Fibroblast of the aortic adventitia (primary cell): ENCODE measurements at places on chromosomes 4 and X.

DNA sequence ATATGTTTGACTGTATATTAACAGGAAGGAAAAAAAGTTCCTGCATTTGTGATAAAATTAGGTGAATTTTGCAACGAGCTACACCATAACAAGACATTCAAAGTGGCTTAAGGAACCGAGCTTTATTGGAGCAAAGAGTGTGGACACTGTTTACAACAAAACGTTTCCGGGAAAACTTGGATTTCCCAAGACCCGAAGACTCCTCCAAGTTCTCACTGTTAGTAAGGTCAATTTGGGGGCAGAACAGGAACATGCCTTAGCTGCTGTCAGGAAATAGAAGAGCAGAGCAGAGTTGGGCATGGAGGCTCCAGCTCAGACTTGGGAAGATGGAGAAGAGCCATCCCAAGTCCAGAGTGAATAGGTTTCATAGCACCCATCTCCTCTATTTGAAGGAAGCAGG is 16.5 kb downstream of the ADH6 start:
- DNase-seq = peak; percentile 97

GRCh38 chr4:141896687-141897086 is 260.3 kb downstream of the IL15 start:
- DNase-seq = no peak

DNA sequence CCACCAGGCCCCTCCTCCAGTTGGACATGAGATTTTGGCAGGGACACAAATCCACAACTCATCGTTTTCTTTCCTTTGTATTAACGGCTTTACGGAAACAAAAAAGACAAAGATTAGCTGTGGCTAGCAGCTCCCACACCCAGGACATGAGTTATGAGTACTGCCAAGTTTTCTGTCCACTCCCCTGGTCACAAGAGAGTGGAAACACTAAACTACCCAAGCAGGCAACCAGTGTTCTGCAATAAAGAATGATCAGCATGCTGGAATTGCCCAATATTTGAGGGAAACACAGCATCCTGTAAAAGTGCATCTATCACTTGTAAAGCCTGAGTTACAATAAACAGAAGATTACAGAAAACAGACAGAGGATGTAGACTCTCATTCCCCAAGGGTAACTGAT is 358.4 kb downstream of the NLGN4X start:
- no peak for DNase-seq

DNA sequence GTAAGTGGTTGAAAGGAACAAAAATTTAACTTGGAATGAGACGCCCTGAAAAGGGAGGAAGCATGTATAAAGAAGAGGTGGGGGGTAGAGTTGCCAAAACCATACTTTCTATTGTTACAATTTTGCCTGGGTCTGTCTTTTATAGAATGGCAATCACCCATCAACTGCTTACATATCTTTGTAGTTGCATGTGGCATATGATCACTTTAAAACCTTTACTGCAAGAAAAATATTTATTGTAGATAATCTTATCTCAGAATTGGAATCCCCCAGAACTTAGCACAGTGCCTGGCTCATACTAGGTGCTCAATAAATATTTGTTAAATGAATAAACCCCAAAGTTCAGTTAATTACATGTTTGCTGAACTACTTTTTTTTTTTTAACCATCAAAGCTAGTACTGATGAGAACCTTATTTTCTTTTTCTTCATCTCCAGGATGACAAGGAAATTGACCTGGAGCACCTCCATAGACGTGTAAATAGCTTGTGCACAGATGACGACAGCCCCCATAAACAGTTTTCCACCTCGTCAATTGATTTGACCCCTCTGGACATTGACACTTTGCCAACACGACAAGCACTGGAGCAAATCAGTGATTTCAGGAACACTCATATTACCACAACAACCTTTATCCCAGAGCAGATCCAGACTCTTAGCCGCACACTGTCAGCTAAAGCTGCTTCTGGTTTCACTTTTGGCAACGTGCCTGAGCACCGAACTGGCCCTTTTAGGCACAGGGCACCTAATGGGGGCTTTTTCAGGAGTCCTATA is 56.7 kb upstream of the ATOH1 start:
- DNase-seq = no peak

GRCh38 chr4:148192526-148192925 is 249.7 kb downstream of the NR3C2 start:
- no peak for DNase-seq

DNA sequence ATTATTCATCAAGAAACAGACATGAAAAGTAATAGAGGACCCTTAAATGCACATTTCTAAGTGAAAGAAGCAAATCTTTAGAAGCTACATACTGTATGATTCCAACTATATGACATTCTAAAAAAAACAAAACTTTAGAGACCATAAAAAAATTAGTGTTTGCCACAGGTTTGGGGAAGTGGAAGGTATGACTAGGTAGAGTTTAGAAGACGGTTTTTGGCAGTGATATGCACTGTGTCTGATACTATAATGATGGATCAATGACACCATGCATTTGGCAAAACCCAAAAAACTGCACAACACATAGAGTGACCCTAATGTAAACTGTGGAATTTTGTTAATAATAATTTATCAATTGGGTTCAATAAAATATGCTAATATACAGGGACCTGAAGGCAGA is 54.5 kb downstream of the LCORL start:
- no peak for DNase-seq

DNA sequence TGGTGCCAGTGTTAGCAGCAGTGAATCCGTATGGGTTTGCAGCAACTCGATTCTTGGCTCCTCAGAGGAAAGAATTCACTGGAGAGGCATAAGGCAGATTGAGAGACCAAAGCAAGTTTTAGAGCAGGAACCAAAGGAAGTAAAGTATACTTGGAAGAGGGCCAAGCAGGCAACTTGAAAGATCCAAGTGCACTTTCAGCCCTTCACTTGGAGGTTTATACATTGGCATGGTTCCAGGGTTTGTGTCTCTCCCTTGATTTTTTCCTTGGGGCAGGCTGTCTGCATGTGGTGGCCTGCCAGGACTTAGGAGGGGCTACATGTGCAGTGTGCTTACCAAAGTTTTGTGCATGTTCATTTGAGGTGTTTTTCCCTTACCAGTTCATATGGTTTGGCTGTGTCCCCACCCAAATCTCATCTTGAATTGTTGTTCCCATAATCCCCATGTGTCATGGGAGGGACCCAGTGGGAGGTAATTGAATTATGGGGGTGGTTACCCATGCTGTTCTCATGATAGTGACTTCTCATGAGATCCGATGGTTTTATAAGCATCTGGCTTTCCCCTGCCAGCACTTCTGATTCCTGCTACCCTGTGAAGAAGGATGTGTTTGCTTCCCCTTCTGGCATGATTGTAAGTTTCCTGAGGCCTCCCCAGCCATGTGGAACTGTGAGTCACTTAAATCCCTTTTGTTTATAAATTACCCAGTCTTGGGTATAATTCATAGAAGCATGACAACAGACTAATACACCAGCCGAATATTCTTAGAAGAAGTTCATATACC is 86.2 kb upstream of the TSPAN5 start:
- DNase-seq = no peak

DNA sequence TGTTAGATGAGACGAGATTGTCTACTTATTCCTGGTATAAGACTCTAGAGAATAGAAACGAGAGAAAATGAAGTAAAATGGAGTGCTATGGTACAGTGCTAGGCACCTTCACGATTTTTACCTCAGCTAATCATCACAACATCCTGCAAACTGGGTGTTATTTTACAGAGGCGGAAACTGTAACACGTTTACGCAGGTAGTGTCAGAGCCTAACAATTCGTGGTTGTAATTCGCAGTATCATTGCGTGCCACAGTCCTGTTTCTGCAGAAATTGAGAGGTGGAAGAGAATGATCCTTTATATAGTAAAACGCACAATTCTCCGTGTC is 383 bp upstream of the TBC1D19 start:
- DNase-seq = no peak

DNA sequence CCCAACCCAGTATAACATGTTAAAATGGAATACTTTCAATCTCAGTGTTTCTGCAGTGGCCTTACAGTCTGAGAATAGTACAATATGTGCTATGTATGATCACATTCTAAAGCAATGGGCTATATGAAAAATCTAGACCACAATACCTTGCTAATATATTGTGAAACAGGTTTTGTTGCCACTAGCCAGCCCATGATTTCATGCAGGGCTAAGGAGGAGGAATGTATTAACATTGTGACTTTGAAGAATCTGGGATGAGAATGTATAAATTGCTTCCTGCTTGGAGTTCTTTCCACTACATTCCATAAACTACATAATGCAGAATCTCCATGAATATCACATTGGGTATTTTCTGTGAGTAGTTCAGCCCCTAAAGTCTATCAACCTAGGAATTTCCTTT is 935.4 kb upstream of the GRIA3 start:
- DNase-seq = no peak

- DNase-seq = peak; percentile 15
Observed at GRCh38 chr4:175435381-175435783, 376.7 kb downstream of the GPM6A start.

DNA sequence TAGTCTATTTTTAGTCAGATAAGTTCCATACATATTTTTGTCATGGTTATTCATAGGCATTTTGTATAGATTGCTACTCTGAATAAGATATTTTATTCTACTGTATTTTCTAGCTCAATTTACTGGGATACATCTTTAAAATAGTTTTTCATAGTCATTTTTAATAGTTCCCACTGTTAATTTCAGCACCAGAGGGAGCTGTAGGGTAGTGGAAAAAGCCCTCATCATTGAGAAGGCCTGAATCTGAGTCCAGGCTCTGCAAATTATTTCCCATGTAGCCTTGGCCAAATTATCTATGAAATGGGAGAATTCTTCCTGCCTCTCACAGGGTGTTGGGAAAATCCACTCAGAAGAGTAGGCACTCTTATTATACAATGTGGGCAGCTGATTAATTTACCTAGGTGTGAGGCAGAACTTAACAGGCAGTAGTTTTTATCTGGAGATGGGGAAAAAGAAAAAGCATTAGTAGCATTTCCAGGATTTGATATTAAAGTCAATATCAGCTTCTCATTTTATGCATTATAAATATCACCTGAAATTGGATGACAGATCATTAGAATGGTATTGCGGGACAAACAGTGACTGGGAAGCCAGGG is 102.9 kb upstream of the PAQR3 start:
- peak; percentile 39 for DNase-seq

- peak; percentile 49 for DNase-seq
Observed at GRCh38 chrX:25873196-25873595, 264.9 kb upstream of the MAGEB18 start.

GRCh38 chr4:128540122-128540521 is 252.5 kb upstream of the PGRMC2 start:
- no peak for DNase-seq

GRCh38 chr4:24978291-24979075 is 52.3 kb downstream of the LGI2 start:
- no peak for DNase-seq

DNA sequence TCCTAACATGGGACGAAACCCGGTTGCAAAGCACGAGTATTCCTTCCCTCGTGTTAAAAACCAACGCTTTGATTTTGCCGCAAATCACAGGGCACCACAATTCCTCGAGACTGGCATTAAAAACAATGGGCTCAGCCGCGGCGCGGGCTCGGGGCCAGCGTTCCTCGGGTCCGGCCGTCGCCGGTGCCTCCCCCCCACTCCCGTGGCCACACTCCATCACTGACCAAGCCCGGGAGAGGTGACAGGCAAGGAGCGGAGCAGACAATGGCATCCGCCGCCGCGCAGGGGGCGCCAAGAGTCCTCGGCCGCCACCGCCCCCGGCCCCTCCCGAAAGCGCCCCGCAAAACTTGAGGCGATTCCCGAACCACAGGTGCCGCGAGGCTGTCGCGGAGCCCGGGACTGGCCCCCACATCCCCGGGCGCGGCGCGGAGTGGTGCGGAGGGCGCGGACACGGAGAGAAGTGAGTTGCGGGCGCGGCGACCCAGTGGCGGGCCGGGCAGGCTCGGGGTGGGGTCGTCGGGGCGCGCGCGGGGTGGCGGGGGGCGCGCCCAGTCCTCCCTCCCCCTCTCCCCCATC is 445 bp downstream of the AP1S2 start:
- peak; percentile 11 for DNase-seq

GRCh38 chr4:98862371-98862770 is 66.6 kb downstream of the EIF4E start:
- DNase-seq = no peak

DNA sequence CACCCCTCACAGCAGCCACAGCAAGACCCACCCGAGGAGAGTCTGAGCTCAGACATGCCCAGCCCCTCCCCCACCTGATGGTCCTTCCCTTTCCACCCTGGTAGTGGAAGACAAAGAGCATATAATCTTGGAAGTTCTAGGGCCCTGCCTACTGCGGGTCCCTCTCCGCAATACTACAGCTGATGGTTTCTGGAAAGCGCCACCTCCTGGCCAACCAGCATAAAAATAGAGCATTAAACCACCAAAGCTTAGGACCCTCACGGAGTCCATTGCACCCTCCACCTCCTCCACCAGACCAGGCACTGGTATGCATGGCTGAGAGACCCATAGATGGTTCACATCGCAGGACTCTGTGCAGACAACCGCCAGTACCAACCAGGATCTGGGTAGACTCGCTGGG is 78.2 kb downstream of the SH3BGRL start:
- DNase-seq = no peak

DNA sequence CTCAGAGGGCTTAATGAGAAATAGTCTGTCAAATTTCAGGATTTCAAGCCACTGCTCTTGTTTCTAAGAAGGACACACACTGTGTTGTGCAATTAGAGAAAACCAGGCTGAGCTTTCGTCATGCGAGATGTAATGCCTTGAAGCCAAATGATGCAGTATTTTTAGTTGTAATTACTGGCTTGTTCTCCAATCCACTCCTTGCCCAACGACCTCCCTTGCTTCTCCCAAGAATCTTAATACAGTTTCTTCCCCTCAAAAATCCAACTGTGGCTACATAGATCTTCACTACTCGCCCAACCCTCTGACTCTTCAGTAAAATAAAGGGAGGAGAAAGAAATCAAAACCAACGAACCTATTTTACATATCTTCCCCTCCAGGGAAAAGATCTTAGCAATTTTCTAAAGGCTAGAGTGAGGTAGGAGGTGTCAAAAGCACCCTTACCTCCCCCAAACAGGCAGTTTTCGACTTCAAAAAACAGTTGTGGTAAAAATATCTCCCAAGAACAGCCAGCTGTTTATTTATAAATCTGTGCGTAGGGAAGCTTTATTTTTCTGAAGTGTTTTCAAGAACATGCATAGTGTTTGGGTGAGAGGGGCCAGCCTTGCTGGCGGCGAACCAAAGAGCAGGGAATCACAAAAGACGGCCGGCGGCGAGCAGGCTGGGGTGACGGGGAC is 68.7 kb downstream of the MGST2 start:
- peak; percentile 75 for DNase-seq

GRCh38 chr4:26116057-26116456 is 202.0 kb downstream of the SMIM20 start:
- DNase-seq = no peak

GRCh38 chrX:141668371-141668770 is 30.2 kb downstream of the SPANXD start:
- no peak for DNase-seq

GRCh38 chr4:165875446-165875845 is 2.4 kb downstream of the TLL1 start:
- no peak for DNase-seq
